ENCODE measurements at places on chromosomes 7 and 10.
A peak's percentile ranks its signal among the peaks of the same experiment; 100 is the strongest.

- no peak for DNase-seq
Observed at GRCh38 chr7:43764039-43764761, 5.7 kb downstream of the BLVRA start.

DNA sequence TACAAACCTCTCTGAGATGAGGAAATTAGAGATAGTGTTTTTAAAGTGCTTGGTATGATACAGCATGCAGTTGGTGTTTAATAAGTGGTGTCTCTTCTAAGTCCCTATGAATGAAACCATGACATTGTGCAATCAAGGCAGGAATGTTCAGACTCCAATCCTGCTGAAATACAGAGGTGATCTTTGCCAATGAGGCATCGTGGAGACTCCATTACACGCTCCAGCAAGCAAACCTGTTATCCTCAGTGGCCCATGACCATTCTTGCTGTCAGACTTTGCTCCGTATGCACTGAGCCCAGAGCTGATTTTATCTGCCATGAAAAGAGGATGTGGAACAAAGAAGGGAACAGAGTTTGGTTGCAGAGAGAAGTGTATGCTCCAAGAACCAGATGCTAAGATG is 47.3 kb downstream of the CDHR3 start:
- no peak for DNase-seq

GRCh38 chr10:63430091-63430998 is 35.4 kb downstream of the JMJD1C start:
- DNase-seq: no peak

GRCh38 chr10:25038325-25038724 is 21.9 kb downstream of the THNSL1 start:
- DNase-seq: no peak

- peak; percentile 62 for DNase-seq
Observed at GRCh38 chr10:124672181-124672638, 72.0 kb downstream of the FAM53B start.

GRCh38 chr10:26860102-26860442 is 686 bp downstream of the ABI1 start:
- DNase-seq: peak; percentile 32

GRCh38 chr10:133129859-133130495 is 30.0 kb upstream of the KNDC1 start:
- DNase-seq: peak; percentile 1

DNA sequence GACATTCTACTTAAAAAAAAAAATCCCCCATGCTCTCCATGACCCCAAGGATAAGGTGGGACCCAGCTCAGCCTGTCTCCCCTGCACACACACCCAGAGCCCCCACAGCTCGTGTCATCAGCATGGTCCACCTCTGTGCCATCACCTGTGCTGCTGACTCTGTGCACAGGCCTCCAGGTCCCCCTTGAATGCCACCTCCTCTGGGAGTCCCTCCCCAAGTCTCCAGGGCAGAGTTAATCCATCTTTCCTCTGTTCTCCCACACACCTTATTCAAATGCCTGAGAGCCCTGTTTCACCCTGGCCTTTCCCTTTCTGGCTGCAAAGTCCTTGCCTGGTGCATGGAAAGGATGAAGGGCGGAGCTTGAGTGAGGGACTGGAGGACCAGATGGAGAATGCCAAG is 194.1 kb upstream of the LYZL2 start:
- DNase-seq: no peak

- DNase-seq: no peak
Observed at GRCh38 chr10:109698882-109699664, 224.2 kb downstream of the XPNPEP1 start.

DNA sequence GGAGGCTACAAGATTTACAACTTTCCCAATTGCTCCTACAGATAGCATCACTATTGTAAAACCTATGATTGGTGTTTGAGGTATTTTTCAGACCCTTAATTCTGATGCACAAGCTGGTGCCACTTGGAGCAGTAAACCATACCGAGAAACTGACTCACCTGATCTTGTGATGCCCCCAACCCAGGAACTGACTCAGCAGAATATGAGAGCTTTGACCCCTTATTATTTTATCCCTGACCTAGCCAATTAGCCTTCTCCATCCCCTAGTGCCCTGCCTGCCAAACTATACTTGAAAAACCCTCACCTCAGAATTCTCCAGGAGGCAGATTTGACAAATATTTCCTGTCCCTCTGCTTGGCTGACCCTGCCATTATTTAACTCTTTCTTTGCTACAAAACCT is 585.9 kb upstream of the GHITM start:
- DNase-seq: no peak

DNA sequence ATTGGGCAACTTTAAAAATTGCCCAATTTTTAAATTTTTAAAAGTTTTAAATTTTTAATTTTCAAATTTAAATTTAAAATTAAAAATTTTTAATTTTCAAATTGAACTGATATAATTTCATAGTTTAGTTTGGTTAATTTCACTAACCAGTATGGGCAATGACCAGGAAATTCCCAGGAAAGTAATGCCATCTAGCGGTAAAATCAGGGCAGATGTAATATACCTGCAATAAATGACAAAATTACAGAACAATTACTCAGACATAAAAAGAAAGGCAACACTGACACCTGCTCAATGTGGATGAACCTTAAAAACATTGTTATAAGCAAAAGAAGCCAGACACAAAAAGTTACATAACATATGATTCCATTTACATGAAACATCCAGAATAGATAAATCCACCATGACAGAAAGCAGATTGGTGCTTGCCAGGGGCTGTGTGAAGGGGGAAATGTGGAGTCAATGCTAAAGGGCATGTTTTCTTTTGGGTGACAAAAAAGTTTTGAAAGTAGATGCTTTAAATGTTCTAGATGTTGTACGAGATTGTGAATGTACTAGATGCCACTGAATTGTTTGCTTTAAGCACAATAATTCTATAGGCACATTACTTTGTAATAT is 28.6 kb upstream of the SLC16A12 start:
- DNase-seq: no peak

- no peak for DNase-seq
Observed at GRCh38 chr10:95798096-95798855, 42.3 kb downstream of the ENTPD1 start.

DNA sequence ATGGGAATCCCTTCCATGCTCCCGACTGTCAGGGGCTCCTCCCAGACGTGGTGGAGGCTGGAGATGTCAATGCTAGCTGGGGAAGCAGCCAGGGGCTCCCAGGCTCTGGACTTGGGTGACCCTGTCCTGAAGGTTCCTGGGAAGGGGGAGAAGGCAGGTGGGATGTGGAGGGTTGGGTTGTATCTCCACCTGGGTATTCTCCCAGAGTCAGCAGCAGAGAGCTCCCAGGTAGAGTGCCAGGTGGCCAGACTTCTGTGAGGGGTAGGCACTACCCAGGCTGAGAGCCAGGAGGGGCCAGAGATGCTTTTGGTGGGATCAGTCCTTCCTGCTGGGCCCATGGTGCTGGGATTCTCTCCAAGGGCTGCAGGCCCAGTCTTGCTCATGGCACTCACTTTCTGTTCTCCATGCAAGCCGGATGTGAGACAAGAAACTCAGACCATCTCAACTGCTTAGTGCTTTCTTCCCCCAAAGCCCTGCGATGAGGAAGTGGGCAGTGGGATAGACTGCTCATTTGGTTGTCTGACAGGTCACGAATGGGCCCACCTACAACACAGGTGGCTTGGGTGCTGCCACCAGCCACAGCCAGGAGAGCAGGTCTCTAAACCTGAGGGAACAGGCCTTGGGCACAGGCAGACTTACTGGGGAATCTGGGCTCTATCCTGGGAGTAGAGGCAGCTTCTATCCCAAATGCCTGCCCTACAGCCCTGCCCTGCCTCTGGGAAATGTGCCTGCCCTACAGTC is 52.5 kb upstream of the CAMK2B start:
- DNase-seq: no peak

- no peak for DNase-seq
Observed at GRCh38 chr7:81519886-81520285, 250.0 kb downstream of the HGF start.

DNA sequence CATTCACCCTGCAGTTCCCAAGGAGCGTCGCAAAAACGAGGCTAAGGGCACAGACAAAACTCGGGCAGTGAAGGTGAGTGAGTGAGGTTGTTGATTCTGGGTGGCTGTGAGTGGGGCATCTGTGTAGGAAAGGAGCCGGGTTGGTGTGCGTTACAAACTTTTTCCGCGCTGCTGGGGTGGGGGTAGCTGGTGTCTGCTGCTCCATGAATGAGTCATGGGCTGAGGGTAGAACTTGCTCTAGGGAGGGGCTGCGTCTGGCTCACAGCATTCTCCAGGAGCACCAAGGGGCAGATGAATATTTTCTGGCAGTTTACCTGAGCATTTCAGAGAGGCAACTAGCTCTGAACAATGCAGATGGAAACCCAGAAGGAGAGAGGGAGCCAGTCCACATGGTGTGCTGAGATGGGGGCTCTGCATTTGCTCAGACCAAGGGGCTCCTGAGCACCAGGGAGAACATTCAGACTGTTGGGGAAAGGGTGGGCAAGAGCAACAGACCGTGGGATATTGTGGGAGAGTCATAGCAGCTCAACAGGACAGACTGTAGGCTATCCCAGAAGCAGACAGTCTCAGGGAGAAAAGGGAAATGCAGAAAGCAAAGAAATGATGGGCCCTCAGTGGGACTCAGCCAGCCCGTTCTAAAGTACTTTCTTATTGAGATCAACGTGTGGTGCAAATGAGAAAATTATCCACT is 18.8 kb downstream of the NOBOX start:
- no peak for DNase-seq

DNA sequence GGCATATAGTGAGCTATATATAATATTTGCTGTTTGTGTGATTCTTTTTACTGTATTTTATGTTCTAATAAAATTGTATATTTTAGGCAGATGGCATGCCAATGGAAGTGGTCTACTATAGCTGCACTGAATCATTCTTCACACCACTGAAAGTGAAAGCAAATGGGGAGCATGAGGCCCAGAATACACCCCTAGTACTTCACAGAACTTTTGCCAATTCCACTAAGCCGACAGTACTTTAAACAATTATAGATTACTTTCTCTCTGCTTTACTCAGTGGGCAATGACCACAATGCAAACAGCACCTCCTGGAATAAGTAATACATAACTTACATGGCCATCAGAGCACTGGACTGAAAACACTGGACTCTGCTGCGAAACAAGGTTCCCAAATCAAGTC is 70.2 kb downstream of the ANKRD26 start:
- DNase-seq: no peak

- DNase-seq: peak; percentile 46
Observed at GRCh38 chr10:29119374-29119773, 169.5 kb upstream of the LYZL1 start.
